Renal cortical epithelial cell (primary cell): ENCODE measurements at places on chromosomes 12 and 14.

GRCh38 chr14:104898870-104899510, 25.7 kb upstream of the PLD4 start:
- no peak for DNase-seq

GRCh38 chr12:121390856-121391255, 9.1 kb upstream of the RNF34 start:
- no peak for DNase-seq

GRCh38 chr12:31929027-31929526, 30.1 kb upstream of the RESF1 start:
- DNase-seq: no peak

DNA sequence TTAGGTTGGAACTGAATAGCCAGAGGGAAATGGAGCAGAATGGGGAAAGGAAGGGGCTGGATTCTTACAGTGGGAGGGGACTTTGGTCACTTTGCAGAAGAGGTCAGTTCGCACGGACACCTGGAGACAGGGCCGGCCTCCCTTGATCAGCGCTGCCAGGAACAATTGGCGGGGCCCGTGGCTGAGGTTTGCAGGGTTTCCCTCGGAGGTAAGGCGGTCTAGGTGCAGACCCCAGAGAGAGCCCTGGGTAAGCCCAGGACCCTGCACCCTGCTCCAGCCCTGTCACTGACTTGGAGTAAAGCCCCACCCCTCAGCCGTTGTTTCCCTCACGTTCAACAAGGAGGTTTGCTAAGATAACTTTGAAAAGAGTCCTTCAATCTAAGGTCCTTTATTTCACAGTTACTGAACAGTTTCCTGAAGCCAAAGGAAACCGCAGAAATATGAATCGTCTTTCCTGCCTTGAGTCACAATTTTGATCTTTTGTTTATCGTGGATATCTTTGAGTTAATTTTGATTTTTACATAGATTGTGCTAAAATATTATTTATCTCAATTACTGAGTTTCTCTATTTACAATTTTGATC, 231.4 kb upstream of the RTL1 start:
- DNase-seq: no peak

DNA sequence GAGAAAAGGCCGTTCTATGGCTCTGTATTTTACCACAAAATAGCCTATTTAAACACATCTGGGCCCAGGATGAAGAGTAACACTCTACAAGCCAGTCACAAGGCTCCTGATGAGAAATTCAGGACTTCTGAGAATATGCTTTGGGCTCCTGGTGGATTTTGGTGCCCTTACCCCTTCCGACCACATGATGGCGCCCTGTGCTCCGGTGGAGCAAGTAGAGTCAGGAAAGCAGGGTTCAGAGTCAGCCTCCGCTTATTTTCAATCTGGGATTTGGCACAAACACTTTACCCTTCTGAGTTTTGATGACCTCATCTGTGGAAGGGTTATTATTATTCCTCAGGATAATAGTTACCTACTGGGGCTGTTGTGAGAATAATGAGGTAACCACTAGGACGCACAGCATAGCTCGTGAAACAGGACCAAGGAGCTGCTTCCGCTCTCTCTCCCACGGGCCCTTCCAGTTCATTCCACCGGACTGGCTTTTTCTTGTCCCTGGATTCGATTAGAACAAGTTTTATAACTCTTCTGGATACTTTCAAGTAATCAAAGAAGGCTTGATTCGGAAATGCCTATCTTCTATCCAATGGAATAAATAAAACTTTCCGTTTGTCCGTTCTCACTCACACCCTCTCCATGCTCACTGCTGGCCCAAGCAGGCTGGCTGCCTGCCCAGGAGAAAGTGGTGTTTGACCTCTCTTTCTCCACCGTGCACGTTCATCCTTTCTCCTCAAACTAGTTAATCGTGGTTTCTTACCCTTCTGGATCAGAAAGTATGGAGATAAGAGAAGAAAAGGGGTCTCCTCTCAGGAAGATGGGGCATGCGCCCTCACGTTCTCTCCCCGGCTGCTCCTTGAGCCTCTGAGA, 104.6 kb downstream of the GALC start:
- no peak for DNase-seq

GRCh38 chr14:49203676-49204075, 382.5 kb downstream of the RPS29 start:
- DNase-seq: no peak

GRCh38 chr12:92539976-92540781, 162.6 kb upstream of the PLEKHG7 start:
- DNase-seq: no peak

DNA sequence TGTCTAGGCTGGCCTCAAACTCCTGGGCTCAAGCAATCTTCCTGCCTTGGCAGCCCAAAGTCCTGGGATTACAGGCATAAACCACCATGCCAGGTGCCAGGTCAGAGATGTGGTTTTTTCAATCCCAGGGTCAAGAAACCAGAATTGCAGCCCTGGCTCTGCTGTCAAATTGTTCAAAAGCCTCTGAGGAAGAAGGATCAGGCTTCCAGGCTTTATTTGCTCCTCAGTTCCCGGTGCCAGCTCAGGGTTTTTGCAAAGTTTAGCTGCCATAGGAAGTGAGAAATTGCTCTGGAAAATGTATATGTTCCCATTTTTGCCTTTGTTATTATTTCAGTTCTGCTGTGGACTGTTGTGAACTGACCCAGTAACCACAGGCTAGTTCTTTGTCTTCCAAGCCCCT, 28.7 kb downstream of the WNT5B start:
- DNase-seq: no peak

DNA sequence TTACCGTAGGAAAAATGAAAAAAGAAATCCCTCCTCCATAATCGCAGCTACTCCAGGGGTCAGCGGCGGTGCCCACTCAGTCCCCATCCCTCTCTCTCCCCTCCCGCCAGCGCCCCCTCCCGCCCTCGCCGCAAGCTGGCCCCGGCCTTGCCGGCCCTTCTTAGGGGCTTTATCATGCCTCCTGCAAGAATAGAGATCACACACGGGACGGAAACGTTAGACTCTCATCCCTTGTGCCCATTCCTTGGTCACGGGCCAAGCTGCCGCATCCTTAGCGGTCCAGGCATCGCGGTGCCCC, 692 bp upstream of the COX14 start:
- DNase-seq: no peak

DNA sequence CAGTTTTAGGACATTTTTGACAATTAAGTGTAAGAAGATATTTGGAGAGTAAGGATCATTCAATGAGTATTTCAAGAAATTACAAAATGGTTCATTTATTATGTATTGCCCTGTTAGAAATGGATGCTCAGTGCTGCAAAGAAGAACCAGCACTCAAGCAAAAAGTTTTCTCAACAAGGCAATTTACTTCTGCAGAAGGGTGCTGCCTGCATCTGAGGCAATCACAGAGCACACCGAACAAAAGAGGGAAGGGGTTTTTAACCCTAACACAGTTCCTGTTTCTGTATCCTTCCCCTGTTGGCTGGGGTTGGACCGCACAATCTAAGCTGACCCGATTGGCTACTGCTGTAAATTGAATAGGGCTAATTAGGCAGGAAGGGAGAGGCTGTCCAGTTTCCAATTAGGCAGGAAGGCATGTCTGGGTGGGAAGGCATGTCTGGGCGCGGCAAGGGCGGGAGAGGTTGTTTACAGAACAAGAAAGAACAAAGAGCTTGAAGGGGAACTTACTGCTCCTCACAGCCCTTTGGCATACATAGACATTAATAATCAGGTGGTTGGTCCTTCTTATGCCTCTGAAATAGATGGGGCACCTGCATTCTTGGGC, 41.4 kb downstream of the SPTSSA start:
- DNase-seq: no peak

DNA sequence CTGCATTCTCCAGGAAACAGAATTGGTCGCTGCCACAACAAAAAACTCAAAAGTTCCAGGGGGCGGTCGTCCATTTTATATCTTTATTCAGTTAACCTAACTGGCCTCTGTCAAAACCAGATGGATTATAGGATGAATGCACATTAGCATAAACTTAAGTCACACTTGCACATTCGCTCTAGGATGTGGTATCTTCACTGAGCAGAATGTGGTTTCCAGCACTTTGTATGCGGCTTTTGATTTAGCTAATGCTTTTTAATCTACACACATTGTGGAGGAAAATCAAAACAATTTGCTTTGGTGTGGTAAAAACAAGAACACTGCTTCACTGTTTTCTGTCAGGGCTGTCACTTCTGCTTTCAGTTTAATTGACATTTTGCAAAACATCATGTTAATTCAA, 4.5 kb downstream of the TAS2R50 start:
- no peak for DNase-seq

DNA sequence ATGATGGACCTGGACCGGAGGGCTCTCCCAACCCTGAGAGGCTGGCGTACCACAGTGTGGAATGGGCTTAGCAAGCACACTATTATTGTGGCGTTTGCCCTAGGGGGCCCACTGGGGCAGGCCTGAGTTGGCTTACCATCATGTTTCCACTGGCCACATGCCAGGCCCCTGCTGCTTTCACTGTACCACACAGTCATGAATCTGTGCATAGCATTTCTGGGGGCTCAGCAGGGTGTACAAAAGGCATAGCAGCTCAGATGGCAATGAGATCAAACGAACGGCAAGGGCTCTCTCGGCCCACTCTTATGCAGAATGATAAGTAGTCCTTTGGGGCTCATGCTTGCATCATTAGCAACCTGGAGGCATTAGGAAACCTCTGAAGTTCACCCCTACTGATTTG, 137.0 kb upstream of the HIF1A start:
- DNase-seq: no peak

DNA sequence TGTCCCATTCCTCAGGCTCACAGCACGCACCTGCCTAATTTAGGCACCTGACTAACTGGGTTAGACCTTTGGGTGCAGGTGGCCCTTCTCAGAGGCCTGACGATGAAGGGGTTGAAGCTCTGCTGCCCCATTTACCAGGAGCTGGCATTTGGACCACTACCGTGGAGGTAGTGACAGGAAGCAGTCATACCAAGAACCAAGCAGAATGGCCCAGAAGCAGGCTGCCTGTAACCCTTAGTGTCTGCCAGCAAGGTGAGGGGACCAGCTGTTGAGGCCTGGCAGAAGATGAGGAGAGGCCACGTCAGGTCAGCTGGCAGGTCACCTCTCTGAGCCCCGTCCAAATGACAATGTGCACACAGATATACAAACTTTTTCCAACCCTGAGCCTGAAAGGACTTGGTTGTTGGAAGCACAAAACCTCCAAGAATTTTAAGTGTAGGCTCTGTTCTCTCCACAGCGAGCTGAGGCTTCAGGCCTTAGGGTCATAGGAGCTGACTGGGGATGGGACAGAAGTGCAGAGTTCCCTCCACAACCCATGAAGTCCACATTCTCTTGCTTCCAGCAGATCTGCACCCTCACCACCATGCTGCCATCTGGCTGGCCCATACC, 23.1 kb downstream of the VASH1 start:
- DNase-seq: no peak

- DNase-seq: no peak
These were observed 9.8 kb upstream of the RMST start for GRCh38 chr12:97452839-97453238.

DNA sequence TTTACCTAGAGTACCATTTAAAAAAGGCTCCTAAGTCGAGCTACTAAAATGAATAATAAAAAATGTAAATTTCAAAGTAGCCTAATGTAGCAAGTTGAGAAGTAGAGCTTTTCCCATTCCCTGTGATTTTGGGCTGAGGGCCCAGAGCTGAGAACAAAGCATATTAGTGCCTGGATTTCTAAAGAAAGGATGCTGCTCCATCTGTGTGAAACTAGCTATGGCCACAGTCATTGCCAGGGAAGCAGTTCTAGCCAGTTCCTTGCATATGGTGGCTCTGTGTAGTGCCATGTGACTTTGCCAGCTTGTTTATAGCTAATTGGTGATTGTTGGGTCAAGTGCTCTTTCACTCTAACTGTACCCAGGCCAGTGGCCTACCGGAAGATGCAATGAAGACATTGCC, 20.4 kb upstream of the FBXO33 start:
- no peak for DNase-seq

DNA sequence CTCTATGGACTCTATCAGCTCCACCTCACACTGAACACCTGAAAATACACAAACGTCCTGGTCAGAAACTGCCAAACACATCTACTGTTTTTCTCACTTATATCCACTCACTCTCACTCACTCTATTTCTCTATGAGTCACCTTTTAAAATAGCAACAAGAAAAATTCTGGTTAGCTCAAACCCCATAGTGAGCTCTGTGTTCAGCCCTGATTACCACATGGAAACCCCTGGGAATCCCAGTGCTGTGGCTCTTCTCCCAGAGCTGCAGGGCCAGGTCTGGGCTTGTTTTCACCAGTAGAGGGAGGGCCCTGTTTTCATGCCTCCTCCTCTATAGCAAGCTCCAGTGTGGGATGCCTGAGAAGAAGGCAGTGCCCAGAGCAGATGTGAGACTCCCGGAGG, 1126.1 kb downstream of the TMEM121 start:
- DNase-seq: no peak

DNA sequence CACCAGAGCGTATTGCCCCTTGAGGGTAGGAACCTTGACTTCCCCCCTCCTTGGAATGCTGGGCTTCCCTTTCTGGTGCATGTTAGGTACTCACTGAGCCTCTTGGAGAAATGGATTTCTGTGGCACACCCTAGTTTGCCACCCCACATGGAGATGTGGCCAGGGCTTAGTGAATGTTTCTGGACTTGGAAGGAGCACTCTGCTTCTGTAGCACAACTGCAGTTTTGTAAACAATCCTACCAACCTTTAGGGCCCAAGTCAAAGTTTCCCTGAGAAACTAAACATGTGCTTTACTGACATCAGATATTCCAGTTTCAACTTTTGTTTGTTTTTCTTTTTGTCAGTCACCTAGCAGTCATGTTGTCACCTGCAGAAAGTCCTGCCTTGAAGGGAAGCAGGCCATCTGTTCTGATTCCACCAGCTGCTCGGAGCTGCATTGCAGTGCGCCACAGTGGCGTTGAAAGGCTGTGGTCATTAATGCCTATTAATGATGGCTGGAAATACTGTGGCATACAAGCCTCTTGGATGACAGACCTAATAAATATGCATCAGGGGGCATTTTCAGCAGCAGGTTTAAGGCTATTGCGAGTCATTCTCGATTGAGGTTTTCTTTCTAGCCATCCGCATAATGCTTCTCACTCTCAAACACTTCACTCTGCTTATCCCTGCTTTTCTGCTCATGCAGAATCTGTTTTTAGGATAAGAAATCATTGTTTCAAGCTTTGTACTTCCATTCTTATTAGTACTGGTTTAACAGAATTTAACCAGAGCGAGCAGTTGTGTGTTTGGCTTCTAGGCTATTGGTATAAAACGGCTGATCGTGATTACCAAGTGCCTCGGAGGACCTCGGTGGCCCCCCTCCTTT, 7.8 kb downstream of the PELI2 start:
- DNase-seq: peak; percentile 37

- DNase-seq: peak; percentile 6
These were observed 28.0 kb upstream of the METAP2 start for GRCh38 chr12:95445884-95446505.

GRCh38 chr12:124517260-124518050, 50.0 kb downstream of the NCOR2 start:
- peak; percentile 49 for DNase-seq

- DNase-seq: no peak
These were observed 17.7 kb downstream of the RIN3 start for GRCh38 chr14:92531106-92531873.

GRCh38 chr14:43449291-43449690, 1057.8 kb downstream of the FSCB start:
- DNase-seq: no peak

- no peak for DNase-seq
These were observed 277.6 kb downstream of the SOX5 start for GRCh38 chr12:23671881-23672280.
